Activated naive CD4-positive, alpha-beta T cell treated with anti-CD3 and anti-CD28 coated beads, Interleukin-2, amount 10 ng/mL, durations not matched to agents 7 days and 5 days (primary cell): ENCODE measurements at places on chromosomes 11 and 22.
A peak's percentile ranks its signal among the peaks of the same experiment; 100 is the strongest.

GRCh38 chr22:47128216-47128615 lies 365.8 kb downstream of the TBC1D22A start:
- H3K36me3 ChIP-seq: peaks cover 3% of the 10 kb centered on the region
- peaks cover 11% of the 10 kb centered on the region for H3K4me1 ChIP-seq
- H3K27ac ChIP-seq: no peak overlapping the region
- no peak for DNase-seq
- H3K27me3 ChIP-seq: no peaks in the 10 kb centered on the region
- H3K4me3 ChIP-seq: no peak overlapping the region

DNA sequence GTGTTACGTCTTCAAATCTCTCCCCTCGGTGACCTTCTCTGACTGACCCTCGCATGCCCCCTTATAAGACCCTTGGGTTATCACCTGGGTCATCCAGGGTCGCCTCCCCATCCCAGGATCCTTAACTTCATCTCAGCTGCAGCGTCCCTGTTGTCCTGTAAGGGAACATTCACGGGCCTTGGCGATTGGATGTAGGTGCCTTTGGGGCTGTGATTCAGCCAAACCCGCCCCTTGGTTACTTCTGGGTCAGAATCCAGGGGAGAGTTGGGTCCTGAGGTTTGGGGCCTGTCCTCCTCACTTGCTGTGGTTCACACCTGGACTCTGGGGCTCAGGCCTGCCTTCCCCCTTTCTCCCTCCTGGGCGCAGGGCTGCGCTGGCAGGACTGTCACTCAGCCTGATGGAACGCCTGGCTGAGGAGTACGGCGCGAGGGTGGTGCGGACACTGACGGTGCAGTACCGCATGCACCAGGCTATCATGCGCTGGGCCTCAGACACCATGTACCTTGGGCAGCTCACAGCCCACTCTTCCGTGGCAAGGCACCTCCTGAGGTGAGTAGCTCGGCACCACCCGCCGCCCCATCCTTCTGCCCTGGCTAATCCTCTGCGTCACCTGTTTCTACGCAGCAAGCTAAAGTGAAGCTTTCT lies 29.4 kb downstream of the IGHMBP2 start:
- H3K36me3 ChIP-seq: peaks cover 19% of the 10 kb centered on the region
- no peak overlapping the region for H3K4me3 ChIP-seq
- H3K27me3 ChIP-seq: no peaks in the 10 kb centered on the region
- H3K4me1 ChIP-seq: no peaks in the 10 kb centered on the region
- DNase-seq: no peak
- H3K27ac ChIP-seq: no peak overlapping the region

DNA sequence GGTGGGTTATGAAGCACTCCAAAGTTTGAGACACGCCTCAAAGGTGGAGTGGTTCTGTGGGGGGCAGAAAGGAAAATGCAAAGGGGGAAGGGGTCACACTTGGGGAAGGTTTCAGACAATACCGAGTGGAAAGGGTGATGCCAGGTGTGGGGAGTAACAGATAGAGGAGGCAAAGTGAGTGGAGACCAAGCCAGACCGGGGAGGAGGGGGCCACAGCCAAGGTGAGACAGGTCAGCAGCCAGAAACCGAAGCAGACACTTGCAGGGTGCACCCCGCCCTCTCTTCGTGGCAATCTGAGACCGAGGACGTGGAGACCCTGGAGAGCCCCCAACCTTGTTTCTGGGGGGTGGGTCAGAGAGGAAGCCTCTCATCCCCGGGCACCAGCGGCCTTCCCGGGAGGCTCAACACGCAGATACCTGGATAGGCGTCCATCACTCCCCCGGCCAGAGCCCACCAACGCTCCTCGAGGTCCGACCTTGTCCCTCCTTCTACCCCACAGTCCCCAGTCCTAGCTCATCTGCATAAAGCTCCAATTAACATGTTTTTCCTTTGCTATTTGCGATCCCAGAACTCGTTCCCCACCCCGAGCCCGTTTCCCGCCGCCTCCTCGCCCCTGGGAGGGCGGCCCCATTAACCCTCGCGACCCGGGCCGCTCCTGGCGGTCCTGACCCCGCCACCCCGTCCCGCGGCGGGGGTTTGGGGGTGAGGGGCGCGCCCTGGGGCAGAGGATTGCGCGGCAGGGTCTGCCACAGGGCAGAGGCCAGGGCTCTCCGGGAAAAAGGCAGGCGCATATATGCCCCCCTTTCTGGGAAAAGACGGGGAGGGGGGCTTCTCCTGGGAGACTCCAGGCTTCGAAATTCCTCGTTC lies 21.8 kb downstream of the RTN4RL2 start:
- peaks cover 18% of the 10 kb centered on the region for H3K4me1 ChIP-seq
- no peak overlapping the region for H3K4me3 ChIP-seq
- H3K27me3 ChIP-seq: peaks cover 67% of the 10 kb centered on the region
- DNase-seq: no peak
- H3K27ac ChIP-seq: no peak overlapping the region

DNA sequence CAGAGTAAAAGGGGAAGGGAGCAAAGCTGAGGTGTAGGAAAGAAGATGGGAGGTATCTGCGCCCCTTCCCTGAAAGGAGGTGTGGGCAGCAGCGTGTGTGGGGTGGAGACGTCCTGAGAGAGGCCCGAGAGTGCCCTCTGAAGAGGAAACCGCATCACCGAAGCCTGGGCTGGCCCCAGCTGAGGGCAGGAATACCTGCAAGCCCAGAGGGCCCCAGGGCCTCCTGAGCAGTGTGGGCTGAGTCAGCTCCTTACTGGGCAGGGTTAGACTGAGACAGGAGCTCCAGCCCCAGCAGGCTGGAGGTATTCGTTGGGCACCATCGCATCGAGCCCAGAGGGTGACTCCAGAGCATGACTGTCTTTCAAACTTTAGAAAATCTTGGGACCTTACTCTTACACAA lies 534.0 kb upstream of the B3GAT1 start:
- H3K4me3 ChIP-seq: no peak overlapping the region
- no peak for DNase-seq

DNA sequence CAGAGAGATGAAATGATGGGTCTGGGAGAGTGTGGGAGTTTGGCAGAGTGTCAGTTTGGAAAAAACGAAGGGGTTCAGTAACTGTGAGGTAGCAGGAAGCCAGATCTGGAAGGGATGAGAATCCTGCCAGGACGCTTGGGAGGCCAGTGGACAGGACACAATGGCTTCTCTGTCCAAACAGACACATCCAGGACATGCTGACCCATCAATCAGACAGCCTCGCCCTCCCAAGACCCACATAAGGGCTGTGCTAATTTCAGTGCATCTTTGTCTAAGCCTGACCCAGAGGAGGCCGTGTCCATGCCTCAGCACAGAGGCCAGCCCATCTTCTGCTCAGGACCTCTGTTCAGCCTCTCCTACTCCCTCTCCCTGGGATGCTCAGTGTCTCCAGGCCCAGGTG lies 576.5 kb upstream of the B3GAT1 start:
- H3K36me3 ChIP-seq: no peaks in the 10 kb centered on the region
- peaks cover 2% of the 10 kb centered on the region for H3K4me1 ChIP-seq
- no peaks in the 10 kb centered on the region for H3K27me3 ChIP-seq
- DNase-seq: no peak

- H3K36me3 ChIP-seq: no peaks in the 10 kb centered on the region
- no peak overlapping the region for H3K27ac ChIP-seq
- no peak overlapping the region for H3K4me3 ChIP-seq
- H3K4me1 ChIP-seq: peaks cover 3% of the 10 kb centered on the region
- no peak for DNase-seq
- H3K27me3 ChIP-seq: no peaks in the 10 kb centered on the region
Measured at GRCh38 chr11:2418693-2419360, 18.3 kb downstream of the TSSC4 start.

GRCh38 chr11:17739945-17740338 lies 5.4 kb downstream of the KCNC1 start:
- DNase-seq: peak; percentile 18
- no peak overlapping the region for H3K4me3 ChIP-seq
- H3K27me3 ChIP-seq: peaks cover 16% of the 10 kb centered on the region

DNA sequence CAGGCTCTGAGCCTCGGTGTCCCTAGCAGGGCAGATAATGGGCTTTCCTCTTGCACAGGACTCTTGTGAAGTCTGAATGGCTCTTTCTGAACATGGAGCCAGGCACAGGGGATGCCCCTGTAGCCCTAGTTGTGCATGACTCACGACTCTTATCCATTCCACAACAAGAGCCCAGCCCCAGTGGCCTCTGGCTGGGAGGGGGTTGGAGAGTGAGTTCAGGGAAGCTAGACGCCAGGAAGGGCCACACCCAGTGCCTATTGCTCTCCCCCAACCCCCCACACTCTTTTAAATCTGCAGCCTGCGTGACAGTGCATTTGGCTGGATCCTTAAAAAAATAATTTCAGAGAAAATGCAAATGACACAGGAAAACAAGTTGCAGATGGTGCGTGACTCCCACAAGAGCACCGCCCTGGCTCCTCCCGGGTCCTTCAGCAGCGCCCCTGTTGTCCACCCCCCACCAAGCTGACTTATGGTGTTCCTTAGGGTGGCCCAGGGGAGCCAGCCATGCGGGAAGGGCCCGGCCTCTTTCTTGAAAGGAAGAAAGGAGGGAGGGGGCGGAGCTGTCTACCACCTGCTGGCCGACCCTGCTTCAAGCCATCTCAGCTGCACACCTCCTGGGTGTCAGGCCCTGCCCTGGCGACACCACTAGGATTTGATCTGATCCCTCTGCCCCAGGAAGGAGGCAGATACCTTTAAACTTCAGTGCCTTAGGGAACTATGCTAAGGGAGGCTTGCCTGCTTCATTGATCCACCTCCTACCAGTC lies 74.7 kb downstream of the MN1 start:
- peaks cover 11% of the 10 kb centered on the region for H3K27me3 ChIP-seq
- no peaks in the 10 kb centered on the region for H3K4me1 ChIP-seq
- no peak overlapping the region for H3K4me3 ChIP-seq
- no peak for DNase-seq

GRCh38 chr22:47190957-47191670 lies 428.7 kb downstream of the TBC1D22A start:
- DNase-seq: peak; percentile 7
- H3K27ac ChIP-seq: no peak overlapping the region
- no peaks in the 10 kb centered on the region for H3K27me3 ChIP-seq
- H3K36me3 ChIP-seq: no peaks in the 10 kb centered on the region

DNA sequence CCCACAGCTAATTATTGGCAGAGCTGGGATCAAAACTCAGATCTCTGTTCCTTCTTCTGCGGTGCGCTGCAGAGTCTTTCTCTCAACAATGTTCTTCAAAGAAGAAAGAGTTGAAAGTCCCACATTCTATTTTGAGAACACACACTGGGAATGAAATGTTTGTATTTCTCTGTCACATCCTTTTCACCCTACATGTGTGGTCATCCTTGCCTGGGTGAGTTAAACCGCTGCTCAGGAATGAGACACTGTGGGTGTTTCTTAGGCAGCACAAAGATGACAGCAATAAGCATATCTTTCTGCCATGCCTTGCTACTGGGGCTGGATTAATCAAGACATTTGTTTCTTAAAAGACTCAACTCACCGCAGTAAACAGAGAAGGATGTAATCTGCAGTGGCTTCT lies 222.6 kb downstream of the LARGE1 start:
- no peaks in the 10 kb centered on the region for H3K4me1 ChIP-seq
- no peaks in the 10 kb centered on the region for H3K27me3 ChIP-seq
- H3K4me3 ChIP-seq: no peak overlapping the region
- no peak overlapping the region for H3K27ac ChIP-seq
- no peaks in the 10 kb centered on the region for H3K36me3 ChIP-seq
